Right kidney (tissue), 9 donors: ENCODE measurements at places on chromosomes 5 and 9.
A peak's percentile ranks its signal among the peaks of the same experiment; 100 is the strongest.

- DNase-seq, result no peak
These were observed 74.4 kb downstream of the LHFPL2 start for GRCh38 chr5:78574131-78574673.

- DNase-seq, result no peak
These were observed 218.6 kb downstream of the PJA2 start for GRCh38 chr5:109191153-109191558.

DNA sequence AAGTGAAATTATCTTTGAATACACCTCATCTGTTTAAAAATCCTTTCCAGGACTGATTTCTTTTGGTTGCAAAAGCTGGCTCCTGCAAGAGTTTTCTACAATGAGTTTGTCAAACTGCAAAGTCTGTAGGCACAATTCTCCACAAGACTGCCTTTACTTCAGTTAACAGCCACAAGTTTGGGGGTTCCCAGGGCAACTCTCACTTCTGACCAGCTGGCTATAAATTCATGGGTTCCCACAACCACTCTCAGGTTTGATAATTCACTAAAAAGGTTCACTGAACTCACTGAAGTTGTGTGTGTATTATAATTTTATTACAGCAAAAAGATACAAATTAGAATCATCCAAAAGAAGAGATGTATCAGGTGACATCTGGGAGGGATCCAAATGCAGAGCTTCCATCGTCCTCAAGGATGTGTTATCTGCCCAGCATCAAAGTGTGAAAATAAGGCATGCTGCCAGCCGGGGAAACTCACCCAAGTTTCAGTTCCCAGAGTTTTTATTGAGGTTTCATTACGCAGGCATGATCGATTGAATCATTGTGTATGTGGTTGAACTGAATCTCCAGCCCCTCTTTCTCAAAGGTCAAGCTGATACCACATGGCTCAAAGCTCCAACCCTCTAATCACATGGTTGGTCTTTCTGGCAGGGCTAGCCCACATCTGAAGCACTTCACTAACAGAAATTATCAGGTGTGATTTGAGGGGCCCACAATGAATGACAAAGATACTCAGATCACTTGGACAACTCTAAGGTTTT, 19.0 kb upstream of the PSIP1 start:
- DNase-seq, result no peak

DNA sequence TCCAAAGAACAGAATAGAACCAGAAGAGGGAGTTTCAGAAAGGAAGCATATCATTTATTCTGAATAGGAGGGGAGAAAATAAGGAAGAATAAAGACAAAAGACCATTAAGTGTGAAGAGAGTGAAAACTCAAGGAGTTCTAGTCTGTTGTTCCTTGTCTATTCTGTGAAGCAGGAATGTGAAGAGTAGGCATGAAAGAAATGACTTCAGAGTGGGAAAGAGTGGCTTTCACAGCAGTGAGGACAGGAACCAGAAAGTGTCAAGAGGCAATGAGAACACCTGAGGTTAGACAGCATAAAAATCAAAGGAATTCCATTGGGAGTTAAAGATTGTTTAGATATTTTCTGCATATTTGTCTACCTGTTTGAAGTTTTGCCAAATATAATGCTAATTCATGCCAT, 768.8 kb upstream of the GRAMD2B start:
- no peak for DNase-seq

GRCh38 chr5:8831854-8832253, 714.0 kb downstream of the SEMA5A start:
- DNase-seq, result no peak

DNA sequence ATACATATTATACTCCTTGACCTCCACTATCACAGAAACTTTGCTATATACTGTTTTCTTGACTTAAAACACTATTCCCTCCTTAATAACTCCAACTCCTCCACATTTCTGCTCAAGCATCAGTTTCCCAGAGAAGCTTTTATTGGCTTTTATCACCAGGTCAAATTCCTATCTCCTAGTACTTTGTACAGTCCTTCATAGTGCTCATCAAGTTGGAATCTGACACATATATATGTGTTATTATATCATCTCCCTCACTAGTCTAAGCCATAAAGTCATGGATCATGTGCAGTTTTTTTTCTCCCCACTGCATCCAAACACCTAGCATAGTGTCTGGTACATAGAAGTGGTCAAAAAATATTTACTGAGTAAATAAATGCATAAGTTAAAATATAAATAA, 59.1 kb downstream of the BHMT start:
- no peak for DNase-seq

DNA sequence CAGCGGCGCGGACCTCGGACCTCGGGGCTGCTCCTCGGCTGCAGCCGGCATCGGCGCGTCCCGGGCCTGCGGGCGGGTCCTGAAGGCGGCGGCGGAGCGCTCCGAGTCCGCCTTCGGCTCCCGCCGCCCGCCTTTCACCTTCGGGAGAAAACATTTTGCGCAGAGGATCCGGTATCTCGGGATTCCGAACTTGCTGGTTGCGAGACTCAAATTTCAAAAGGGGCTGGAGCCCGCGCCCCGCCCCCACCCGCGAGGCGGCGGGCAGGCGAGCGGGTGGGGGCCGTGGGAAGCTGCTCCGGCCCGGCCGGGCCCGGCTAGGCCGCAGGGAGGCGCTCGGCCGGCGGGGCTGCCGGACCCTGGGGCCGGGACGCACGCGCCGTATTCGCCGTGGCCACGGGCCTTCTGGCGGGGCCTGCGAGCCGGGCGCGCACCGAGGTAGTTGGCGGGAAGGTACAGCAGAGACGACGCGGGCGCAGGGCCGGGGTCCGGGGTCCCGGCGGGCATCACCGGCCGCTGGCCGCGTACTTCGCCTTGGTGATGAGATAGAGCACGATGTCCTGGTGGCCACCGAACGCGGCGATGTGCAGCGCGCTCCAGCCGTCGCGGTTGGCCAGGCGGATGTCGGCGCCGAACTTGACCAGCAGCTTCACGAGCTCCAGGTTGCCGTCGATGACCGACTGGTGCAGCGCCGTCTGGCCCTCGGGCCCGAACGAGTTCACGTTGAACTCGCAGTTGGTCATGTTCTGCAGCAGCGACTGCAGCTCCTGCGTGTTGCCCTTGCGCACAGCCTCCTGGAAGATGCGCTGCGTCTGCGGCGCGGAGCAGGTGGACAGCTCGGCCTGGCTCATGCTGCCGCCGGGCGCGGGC, 757 bp downstream of the NRARP start:
- DNase-seq, result peak; percentile 94

GRCh38 chr5:147611483-147611882, 101.6 kb upstream of the DPYSL3 start:
- no peak for DNase-seq

DNA sequence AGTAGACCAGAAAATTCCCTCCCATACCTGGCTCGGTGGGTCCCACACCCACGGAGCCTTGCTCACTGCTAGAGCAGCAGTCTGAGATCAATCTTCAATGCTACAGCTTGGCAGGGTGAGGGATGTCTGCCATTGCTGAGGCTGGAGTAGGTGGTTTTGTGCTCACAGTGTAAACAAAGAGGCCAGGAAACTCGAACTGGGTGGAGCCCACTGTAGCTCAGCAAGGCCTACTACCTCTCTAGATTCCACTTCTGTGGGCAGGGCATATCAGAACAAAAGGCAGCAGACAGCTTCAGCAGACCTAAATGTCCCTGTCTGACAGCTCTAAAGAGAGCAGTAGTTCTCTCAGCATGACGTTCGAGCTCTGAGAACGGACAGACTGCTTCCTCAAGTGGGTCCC, 5.6 kb upstream of the GZMA start:
- DNase-seq, result no peak
